ENCODE measurements at places on chromosomes 4 and X.

DNA sequence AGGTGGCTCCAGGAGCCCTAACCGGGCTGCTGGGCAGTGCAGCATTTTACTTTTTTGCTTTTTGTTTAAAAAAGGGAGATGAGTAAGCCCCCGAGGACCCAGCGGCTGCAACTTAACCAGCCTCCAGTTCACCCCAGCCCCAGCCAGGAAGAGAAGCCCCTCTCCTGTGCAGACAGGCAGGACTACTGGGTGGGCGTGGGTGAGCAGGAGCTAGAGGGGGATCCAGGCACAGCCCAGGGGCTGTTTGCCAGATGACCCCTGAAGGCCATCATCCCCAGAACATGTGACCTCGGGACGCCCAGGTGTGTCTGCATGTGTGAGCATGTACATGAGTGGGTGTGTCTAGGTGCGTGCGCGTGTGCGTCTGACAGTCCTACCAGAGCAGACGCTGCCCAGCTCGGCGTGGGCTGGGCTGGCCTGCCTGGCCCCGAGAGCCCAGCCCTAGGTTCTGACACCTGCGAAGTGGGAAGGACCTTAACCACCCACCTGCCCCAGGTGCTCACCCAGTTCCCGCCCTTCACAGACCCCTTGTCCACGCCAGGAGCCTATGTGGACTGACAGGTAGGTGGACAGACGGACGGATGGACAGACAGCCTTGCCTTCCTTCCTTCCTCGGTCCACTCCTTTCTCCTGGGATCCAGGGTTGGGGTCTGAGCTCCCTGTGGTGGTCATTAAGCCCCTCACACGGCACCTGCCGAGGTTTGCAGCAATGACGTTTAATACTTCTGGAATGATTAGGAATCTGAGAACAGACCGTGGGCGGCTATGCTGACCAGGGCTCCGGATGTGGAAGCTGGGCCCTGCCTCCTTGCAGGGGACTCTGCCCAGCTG, 7.8 kb upstream of the HAUS3 start:
- DNase-seq: no peak

- DNase-seq: no peak
Measured at GRCh38 chrX:82127228-82128123, 925.6 kb downstream of the SH3BGRL start.

DNA sequence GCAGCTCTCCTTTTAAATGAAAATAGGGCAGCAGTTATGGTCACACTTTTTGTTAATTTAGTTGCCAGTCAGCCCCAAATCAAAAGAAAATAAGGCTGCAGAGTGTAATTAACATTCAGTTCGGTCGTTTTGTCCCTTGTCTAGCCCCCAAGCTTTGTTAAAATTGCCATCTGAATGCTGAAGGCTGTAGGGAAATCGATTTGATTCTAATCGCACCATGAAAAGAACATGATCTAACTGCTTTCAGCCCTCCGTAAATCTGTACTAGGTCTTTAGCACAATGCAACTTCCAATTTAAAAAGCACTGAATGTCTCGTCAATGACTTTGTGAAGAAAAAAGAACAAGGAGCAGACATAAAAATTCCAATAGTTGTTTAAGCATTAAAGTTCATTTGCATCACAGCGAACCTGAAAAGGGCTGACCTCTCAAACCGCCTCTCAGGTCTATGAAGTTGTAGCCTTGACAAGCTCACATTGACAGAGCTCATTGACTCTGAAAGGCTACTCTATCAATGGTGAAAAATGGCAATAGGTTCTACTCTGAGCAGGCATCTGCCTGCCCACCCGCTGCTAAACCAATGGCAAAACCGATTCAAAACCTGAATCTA, 48.9 kb downstream of the CHIC2 start:
- no peak for DNase-seq

GRCh38 chrX:10591363-10592335, 28.7 kb downstream of the MID1 start:
- DNase-seq: no peak

DNA sequence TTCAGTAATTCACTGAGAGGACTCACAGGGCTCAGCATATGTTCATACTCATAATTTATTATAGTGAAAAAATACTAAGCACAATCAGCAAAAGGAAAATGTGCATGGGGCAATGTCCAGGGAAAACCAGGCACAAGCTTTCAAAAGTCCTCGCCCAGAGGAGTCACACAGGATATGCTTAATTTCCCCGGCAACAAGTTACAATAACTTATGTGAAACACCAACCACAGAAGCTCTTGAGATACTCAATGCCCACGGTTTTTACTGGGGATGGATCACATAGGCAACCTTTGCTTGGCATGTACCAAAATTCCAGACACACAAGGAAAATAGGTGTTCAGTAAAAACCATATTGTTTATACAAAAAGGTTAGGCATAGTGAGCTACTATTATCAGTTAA, 38.5 kb upstream of the STPG2 start:
- no peak for DNase-seq

DNA sequence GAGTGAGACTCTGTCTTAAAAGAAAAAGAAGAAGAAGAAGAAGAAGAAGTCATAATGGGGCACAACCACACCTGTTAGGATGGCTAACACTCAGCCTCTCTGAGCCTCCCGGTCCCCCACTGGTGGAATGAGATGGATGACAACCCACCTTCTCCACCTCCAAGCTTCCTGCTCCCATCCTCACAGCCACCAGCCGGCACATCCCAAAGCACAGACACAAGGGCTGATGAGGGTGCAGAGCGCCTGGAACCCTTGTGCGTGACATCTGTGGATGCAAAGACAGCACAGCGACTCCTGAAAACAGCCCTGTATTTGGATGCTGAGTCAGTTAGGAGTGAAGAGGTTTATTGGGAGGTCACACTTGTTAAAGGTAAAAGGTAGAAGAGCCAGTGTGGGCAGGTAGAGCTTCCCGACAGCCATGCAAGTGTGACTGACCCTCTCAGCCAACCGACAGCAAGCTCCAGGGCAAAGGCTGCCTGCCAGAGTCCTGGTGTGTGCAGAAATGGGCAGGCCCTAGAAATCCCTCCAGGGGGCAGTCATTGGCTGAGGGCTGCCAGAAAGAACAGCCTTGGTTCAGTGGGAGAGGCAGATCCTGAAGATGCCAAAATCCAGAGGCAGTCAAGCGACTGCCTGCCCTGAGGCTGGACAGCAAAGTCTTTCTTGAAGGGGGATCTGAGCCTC, 26.6 kb upstream of the MAN2B2 start:
- no peak for DNase-seq

- DNase-seq: no peak
Measured at GRCh38 chr4:94208266-94208665, 601 bp downstream of the SMARCAD1 start.

DNA sequence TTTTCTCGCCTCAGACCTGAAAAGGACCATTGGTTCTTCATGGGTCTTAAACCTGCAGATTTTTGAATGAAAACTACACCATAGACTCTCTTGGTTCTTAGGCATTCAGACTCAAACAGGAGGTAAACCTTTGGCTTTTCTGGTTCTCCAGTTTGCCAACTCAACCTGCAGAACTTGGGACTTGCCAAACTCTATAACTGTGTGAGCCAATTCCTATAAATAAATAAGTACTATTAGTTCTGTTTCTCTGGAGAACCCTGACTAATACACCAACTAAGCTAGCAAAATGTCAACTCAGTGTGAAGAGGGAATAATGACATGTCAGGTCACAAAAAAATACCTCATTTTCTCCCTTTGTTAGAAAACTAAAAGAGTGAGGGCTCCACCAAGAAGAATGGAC, 374.6 kb downstream of the RAB28 start:
- no peak for DNase-seq

DNA sequence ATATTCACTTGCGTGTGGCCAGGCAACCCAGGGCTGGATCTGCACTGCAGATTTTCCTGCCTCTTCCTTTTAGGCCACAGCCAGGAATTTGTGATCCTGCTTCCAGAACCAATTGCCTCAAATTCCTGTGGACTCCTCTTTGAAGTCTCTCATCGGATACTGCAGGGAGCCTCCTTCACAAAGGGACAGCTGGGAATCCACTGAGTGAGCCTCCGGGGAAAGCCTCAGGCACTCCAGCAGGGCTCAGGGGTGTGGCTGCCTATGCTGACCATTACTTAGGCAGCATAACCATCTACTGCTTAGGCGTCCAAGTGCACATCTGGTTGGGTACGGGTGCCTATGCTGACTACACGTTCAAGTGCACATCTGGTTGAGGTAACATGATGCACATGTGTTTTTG, 321.5 kb downstream of the NLGN4X start:
- DNase-seq: no peak

DNA sequence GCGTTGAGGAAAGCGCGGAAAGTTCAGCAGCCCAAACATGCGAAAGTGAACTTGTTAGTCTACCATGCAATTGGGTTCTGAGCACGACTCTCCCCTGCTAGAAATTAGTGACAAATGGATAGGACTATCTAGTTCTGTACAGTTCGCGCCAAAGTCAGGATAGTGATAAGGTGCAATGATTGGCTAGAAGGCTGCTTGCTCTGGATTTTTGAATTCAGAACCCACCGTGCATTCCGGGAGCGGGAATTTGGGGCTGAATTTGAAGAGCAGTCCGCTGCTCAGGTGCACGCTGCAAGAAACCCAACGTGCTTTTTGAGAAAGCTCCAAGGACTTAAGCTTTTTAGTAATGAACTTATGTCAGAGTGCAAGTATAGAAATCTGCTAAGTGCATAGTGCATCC, 732 bp upstream of the ESX1 start:
- no peak for DNase-seq

DNA sequence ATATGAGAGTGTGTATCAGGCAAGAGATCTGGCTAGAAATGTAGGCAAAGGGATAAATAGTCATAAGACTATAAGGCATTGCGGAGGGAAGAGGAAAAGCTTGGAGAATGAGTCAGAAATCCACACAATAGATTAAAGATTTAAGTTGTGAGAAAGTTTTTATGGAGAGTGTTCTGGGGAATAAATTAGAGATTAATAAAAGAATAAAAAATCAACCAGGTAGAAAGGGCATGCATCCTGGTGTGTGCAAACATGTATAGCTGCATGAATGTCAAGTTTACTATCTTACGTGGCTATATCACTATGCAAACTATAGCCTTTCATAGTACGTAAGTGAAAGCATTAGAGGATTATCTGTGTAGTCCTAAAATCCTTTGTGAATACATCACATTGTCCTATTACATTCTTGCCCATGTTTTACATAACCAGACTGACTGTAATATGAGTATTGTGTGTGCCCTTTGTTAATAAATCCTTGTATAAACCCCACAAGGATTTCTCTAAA, 36.9 kb downstream of the SNCA start:
- DNase-seq: no peak

DNA sequence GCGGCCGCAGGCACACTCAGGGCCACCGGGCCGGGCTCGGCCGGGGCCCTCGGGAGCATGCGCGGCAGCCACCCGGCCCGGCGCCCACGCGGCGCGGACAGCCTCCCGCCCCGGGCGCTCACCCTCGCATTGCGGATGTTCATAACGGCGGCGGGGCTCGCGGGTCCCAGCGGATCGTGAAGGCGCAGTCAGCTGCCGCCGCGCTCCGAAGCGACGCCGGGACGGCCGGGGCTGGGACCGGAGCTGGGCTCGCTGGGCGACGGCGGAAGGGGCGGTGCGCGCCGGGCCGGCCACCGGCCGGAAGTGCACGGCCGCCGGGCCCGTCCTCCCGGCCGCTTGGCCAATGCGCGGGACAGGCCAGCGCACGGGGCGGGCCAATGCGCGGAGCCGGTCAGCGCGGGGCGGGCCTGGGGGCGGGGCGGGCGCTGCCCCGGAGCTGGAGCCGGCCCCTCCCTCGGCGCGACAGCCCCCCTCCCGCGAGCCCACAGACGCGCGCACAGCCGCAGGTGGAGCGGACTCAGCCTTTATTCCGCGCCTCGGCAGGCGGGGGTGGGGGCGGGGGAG, at the start of gene NAA10:
Gene NAA10, minus strand, starts transcription at position 276 of the 564 bp plus-strand sequence. Its CDS starts 133 bp downstream, at position 143.
- peak; percentile 37 for DNase-seq

GRCh38 chr4:25477221-25477620, 100.2 kb downstream of the ANAPC4 start:
- DNase-seq: no peak

DNA sequence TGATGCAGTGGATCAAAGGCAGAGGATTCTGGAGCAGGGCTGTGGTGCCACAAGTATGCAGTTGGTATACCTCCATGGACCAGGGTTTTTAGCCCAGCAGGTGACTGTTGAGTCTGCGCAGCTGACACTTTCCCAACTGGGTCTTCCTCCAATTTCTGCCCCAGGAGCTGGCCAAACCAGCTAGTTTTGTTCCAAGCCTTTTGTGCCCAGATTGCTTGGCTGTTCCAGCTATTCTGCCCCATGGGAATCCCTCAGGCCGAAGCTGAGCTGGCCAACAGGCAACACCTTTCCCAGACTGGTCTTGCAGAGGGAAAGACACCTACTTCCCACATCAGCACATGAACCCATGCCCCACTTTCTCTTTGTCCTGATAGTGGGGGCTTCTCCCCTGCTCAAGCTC, 22.8 kb upstream of the ANKRD17 start:
- DNase-seq: no peak

DNA sequence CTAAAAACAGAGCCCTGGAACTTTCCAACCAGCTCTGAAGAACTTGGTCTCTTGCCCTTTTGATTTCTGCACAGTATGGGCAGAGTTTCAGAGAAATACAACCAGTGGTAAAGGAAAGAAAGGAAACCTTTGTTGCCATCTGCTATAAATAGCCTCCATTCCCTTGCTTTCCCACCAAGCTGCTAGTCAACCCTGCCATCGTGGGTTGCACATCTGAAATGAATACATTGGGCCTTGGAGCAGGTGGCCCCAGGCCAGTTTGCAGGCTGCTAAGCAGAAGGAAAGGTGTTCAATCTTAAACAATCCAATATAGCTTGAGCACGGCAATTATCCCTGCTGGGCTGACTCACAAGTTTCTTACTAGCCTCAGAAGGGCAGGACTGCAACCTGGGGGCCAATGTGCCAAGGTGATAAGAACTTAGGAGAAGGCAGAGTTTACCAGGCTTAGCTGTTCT, 142.5 kb downstream of the PPARGC1A start:
- no peak for DNase-seq

DNA sequence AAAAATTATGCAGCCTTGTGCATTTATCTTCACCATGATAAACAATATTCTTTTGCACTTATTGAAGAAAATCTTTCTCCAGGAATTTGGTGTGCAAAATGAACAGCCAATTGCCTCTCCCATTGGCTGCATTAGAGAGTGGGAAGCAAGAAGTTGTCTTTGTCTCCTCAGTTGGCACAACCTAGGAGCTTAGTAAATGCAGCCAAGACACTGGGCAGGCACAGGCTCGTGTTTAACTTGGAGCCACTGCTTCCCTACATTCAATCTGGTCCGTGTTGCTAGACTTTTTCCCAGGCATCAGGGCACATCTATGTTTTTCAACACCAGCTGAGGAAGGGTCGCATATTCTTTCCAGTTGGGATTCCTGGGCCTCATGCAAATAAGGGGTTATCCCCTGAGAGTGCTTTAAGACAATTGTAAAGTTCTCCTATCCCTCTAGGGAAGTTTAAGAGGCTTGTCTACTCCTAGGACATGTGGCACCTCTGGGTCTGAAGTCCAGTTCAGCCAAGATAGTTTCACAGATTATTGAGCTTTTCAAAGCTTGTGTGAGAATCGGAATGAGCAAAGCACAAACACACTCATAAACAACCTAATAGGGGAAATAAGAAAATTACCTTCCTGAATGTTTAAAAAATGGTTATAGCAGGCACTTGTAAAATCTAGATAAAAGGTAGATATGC, 31.8 kb upstream of the SRD5A3 start:
- DNase-seq: no peak
